ENCODE measurements at places on chromosomes 12 and 14. TPM values are rescaled to one million over a fixed set of nuclear protein-coding genes. Genes with fewer than 3 reads are reported as not detected.

DNA sequence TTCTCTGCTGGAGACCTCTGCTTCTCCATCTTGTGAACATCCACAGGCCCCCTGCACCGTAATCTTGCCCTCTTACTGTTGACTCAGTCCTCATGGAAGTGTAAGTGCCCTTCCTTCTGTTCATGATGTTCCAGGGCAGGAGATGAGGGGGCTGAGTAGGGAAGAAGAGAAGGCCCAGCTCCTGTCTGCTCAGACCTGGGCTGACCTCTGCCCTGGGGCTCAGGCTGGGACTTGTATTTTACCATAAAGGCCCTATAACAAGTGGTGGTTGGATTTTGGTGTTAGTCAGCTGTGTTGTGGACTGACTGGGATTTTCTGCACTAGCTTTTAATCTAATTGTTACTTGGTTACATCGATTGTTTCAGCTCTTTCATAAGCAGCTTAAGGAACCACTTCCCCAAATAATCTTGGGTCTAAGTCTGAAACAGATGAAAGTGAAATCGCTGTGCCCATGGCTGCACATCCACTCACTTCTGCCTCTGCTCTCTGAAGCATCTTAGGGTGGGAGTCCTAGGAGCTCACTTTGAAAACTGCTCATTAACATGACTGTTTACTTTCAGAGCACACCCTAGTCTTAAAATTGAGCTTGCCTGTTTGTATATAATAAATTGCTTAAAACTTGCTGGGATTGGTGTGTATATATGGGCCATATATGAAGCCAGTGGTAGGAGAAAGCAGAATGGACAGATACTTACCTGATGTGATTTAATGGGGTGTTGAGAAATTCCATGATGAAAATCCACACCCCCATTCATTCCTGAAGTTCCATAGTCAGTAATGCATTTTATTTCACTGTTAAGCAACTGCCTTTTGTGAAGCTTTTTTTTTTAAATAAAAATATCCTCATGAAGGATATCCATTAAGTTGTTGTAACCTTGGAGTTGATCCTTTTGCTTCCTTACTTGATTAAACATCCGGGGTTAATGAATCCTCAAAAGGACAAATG, 17.7 kb downstream of the C12orf71 start:
- DNase-seq = no peak
- H3K4me1 ChIP-seq = no peaks in the 10 kb centered on the region
- no peak overlapping the region for H3K27ac ChIP-seq
- H3K4me3 ChIP-seq = no peak overlapping the region

- H3K36me3 ChIP-seq = peaks cover 20% of the 10 kb centered on the region
- peaks cover 30% of the 10 kb centered on the region for H3K4me1 ChIP-seq
- no peak for DNase-seq
- H3K27ac ChIP-seq = no peak overlapping the region
Measured at GRCh38 chr12:64082116-64082515, 140.0 kb downstream of the KICS2 start.

DNA sequence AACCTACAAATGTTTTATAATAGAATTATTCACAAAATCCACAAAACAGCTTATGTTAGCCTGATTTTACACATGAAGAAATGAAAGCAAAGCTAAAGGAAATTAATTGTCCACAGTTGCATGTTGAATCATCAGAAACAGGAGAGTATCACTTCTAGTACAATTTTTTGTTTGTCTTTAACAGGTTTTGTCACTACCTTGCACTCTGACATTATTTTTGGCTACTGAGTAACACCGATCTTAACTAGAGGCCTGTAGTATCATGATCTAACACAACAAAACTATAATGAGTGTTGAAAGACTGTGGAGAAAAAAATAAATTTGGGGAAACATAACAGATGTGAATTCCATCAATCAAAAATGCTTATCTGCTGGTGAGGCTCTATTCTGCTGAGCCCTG, 60.1 kb downstream of the TAOK3 start:
- no peaks in the 10 kb centered on the region for H3K27me3 ChIP-seq
- no peak overlapping the region for H3K4me3 ChIP-seq
- no peak overlapping the region for H3K27ac ChIP-seq
- no peaks in the 10 kb centered on the region for H3K36me3 ChIP-seq

DNA sequence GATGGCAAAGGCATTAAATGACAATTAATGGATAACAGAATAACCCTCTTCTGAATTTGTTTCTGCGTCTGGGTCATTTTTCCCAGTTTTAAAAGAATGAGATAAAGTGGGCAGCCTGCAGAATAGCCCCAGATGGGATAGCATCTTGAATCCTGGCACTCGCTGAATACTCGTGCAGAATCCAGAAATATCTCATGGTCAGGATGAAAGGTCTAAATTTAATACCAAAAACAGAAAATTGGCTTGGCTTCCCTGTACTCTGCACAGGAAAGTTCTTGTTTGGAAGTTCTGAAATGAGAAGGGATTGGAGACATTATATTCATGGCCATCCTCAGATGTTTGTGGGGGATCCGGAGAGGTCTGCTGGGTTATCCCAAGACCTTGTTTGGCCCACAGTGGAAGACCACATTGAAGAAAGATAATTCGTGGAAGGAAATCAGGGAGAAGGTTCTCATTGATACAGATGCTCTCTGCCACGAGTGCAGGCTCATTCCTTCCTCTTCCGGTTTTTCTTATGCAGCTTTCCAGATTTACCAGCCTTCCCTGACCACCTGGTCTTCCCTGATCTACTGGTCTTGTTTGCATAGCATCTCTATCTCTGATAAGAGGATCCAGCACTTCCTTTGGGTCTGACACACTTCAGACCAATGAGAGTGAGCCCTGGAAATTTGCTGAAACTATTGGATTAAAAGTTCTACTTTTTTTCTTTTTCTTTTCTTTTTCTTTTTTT, 6.0 kb upstream of the IFT81 start:
- peaks cover 3% of the 10 kb centered on the region for H3K27me3 ChIP-seq
- peaks cover 4% of the 10 kb centered on the region for H3K4me1 ChIP-seq
- H3K27ac ChIP-seq = no peak overlapping the region
- no peak overlapping the region for H3K4me3 ChIP-seq
- no peak for DNase-seq

DNA sequence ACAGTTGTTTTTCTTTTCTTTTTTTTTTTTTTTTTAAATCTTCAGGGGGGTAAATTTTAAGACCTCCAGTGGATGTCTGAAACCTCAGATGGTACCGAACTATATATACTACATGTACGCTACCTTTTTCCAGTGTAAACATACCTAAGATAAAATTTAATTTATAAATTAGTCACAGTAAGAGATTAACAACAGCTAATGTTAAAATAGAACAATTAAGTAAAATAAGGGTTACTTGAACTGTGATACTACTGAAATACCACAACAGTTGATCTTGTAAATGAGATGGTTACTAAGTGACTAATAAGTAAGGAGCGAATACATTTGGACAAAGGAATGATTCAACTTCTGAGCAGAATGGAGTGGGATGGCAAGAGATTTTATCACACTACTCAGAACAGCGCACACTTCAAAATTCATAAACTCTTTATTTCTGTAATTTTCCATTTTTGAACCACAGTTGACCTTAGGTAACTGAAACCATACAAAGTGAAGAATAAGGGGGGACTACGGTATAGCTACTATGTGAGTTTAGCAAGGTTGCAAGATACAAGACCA, 80.5 kb upstream of the PCED1B start:
- no peak for DNase-seq
- H3K27me3 ChIP-seq = no peaks in the 10 kb centered on the region
- H3K4me1 ChIP-seq = no peaks in the 10 kb centered on the region
- H3K4me3 ChIP-seq = no peak overlapping the region
- no peaks in the 10 kb centered on the region for H3K36me3 ChIP-seq

Gene A2M
- total RNA-seq = 84.9 TPM

- H3K36me3 ChIP-seq = peaks cover 33% of the 10 kb centered on the region
- no peak for DNase-seq
- H3K4me1 ChIP-seq = no peaks in the 10 kb centered on the region
- H3K27me3 ChIP-seq = no peaks in the 10 kb centered on the region
- H3K4me3 ChIP-seq = no peak overlapping the region
Measured at GRCh38 chr14:75752907-75753594, 92.0 kb downstream of the TTLL5 start.

Gene KRT3
- total RNA-seq = 2.3 TPM

Measured in type B pancreatic cell (in vitro differentiated cells).